ENCODE measurements at places on chromosomes 13 and 19.

GRCh38 chr19:36973844-36974195 is 57.7 kb downstream of the ZNF568 start:
- peaks cover 6% of the 10 kb centered on the region for H3K4me1 ChIP-seq
- H3K4me3 ChIP-seq, result peak overlapping the region; percentile 54
- H3K36me3 ChIP-seq, result no peaks in the 10 kb centered on the region

DNA sequence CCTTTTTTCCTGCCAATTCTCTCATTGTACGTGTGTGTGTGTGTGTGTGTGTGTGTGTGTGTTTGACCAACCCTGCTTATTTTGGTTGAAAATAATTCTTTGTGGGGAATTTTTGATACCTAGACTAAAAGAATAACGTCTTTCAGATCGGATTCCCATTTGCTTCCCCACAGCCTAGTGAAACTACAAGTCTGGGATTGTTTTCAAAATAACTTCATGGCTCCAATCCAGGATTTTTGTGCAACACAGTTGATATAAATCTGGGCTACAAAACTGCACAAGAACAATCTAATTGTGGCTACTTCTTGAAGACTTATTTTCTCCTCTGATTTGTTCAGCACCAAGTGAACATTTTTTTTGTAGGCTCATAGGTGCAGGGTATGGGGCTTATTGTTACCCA is 332.8 kb upstream of the MIR17HG start:
- no peak overlapping the region for H3K27ac ChIP-seq
- H3K4me3 ChIP-seq, result no peak overlapping the region
- DNase-seq, result no peak
- no peaks in the 10 kb centered on the region for H3K36me3 ChIP-seq
- no peaks in the 10 kb centered on the region for H3K27me3 ChIP-seq

DNA sequence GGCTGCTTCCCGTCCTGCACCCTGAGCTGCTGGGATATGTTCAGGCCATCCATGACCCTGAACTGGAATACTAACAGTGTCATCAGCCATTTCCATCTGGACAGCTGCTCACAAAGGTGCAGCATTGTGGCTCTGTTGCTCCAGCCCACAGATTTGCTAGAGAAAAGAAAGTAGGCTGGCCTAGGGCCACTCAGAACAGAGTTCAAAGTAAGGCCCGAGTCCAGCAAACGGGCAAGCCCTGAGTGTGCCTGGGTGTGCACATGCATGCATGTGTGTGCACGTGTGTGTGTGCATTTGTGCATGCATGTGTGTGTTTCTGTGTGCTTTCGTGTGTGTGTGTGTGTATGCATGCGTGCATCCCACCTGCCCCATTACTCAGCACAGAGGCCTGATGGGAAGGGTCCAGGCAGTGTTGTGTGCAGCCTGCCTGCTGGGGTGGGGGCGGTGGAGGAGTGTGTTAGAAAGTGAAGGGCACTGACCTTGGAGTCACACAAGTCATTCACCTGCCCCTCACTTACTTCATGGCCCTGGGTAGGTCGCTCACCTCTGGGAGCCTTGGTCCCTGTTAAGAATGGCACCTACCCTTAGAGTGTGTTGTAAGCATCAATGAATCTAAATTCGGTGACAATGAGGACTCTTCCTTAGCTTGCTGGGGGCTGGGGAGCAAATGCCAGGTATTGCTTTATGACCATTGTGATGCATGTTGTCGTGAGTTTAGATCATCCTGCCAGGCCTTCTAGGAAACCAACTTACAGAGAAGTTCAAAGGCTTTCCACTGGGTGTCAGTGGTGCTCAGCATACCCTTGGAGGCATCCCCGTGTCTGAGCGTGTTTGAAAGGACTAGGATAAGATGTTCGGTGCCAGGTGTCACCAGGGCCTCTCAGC is 53.2 kb downstream of the GPR12 start:
- H3K27me3 ChIP-seq, result no peaks in the 10 kb centered on the region
- no peak for DNase-seq
- no peaks in the 10 kb centered on the region for H3K4me1 ChIP-seq
- no peaks in the 10 kb centered on the region for H3K36me3 ChIP-seq
- no peak overlapping the region for H3K4me3 ChIP-seq

GRCh38 chr19:6100284-6100915 is 9.9 kb downstream of the RFX2 start:
- H3K4me3 ChIP-seq, result no peak overlapping the region
- DNase-seq, result no peak
- H3K27ac ChIP-seq, result peak overlapping the region; percentile 52

GRCh38 chr19:51448411-51449016 is 9.7 kb downstream of the SIGLEC8 start:
- H3K27me3 ChIP-seq, result no peaks in the 10 kb centered on the region
- no peak overlapping the region for H3K4me3 ChIP-seq
- H3K27ac ChIP-seq, result no peak overlapping the region
- no peaks in the 10 kb centered on the region for H3K36me3 ChIP-seq
- H3K4me1 ChIP-seq, result no peaks in the 10 kb centered on the region

DNA sequence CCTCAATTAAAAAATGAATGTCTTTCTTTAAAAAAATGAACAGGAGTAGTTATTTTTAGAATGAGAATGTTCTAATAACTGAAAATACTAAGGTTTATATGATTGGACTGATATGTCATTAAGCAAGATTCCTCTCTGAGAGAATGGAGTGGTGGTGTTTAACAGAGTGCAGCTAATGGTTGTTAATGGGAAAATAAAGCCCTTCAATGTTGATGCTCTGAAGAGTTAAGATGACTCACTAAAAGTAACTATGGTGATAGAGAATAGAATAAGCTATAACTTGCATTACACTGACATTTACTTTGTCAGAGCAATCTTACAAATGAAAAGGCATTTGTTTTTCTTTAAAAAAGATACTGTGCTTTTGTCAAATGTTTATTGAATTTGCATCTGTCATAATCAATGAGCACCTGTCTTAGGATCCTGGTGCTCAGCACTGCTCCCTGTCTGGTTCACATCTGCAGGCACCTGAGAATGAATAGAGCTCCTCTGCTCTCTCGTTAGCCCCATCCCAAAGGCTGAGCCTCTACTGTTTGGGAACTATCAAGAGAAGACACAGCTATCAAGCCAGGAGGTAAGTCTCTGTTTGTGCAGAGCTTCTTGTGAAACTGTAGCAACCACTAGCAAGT is 15.1 kb downstream of the PABPC3 start:
- no peaks in the 10 kb centered on the region for H3K4me1 ChIP-seq
- H3K27ac ChIP-seq, result no peak overlapping the region
- no peaks in the 10 kb centered on the region for H3K36me3 ChIP-seq
- DNase-seq, result no peak
- no peaks in the 10 kb centered on the region for H3K27me3 ChIP-seq

DNA sequence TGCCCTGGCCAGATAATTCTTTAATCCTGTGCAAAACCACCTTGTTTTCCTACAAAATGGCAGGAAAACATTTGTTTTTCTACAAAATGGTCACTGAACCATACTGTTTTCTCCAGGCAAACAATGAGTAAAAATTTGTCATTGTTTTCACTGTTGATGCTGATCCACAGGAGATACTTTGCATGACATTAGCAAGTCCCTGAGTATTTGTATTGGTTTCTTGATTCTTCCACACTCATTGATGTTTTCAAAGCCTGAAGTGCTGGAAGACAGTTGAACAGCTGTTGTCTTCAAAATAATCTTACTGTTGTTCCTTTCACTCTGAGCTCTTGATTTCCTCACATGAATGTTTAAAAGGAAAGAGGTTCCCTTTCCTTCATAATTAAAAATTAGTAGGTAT is 123.1 kb upstream of the HTR2A start:
- H3K4me1 ChIP-seq, result no peaks in the 10 kb centered on the region
- no peaks in the 10 kb centered on the region for H3K27me3 ChIP-seq
- H3K36me3 ChIP-seq, result no peaks in the 10 kb centered on the region
- no peak for DNase-seq
- H3K27ac ChIP-seq, result no peak overlapping the region

GRCh38 chr13:46587807-46588418 is 34.9 kb downstream of the LRCH1 start:
- DNase-seq, result no peak
- H3K4me3 ChIP-seq, result no peak overlapping the region
- H3K27ac ChIP-seq, result no peak overlapping the region

- H3K4me3 ChIP-seq, result no peak overlapping the region
- no peak overlapping the region for H3K27ac ChIP-seq
- DNase-seq, result no peak
These were observed 35.5 kb downstream of the SERTM1 start for GRCh38 chr13:36709136-36709890.

DNA sequence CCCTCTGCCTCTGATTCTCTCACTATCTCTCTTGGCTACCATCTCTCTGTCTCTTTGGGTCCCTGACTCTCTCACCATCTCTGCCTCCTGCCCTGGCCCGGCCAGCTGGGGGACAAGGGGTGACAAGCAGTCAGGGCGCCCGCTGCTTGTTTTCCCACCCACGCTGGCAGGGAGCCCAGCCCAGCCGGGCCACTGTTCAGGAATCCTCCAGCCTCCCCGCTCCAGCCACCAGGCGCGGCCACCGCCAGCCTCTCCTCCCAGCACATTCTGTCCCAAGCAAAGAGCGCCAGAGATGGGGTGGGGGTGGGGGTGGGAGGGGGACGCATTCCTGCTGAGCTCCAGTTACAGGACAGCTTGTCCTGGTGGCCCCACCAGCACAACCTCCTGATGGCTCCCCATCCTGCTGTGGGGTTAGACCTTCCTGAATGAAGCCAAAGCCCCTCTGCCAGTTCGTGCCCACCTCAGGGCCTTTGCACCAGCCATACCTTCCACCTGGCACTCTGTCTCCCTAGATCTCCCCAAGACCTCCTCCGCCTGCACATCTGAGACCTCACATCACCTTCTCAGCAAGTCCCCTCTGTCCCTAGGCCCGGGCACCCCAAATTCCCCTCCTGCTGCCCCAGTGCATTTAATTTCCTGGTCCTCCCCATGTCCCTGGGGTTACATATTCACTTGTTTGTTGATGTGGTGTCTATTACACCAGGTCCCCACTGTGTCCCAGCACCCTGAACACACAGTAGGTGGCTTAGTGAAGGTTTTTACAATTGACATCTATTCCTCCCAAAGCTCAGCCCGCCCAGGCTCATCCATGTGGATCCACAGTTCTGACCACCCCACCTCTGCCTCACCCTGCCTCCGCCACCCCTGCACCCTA is 12.5 kb downstream of the ARRDC2 start:
- H3K4me1 ChIP-seq, result peaks cover 17% of the 10 kb centered on the region
- no peaks in the 10 kb centered on the region for H3K36me3 ChIP-seq
- peak; percentile 69 for DNase-seq
- no peaks in the 10 kb centered on the region for H3K27me3 ChIP-seq

- H3K36me3 ChIP-seq, result no peaks in the 10 kb centered on the region
- DNase-seq, result no peak
These were observed 754.3 kb upstream of the ARGLU1 start for GRCh38 chr13:107322228-107322627.

- H3K4me3 ChIP-seq, result no peak overlapping the region
- H3K36me3 ChIP-seq, result peaks cover 6% of the 10 kb centered on the region
- no peaks in the 10 kb centered on the region for H3K27me3 ChIP-seq
- peaks cover 2% of the 10 kb centered on the region for H3K4me1 ChIP-seq
- DNase-seq, result peak; percentile 90
- H3K27ac ChIP-seq, result peak overlapping the region; percentile 61
These were observed 6.3 kb downstream of the PLIN3 start for GRCh38 chr19:4861147-4861546.

DNA sequence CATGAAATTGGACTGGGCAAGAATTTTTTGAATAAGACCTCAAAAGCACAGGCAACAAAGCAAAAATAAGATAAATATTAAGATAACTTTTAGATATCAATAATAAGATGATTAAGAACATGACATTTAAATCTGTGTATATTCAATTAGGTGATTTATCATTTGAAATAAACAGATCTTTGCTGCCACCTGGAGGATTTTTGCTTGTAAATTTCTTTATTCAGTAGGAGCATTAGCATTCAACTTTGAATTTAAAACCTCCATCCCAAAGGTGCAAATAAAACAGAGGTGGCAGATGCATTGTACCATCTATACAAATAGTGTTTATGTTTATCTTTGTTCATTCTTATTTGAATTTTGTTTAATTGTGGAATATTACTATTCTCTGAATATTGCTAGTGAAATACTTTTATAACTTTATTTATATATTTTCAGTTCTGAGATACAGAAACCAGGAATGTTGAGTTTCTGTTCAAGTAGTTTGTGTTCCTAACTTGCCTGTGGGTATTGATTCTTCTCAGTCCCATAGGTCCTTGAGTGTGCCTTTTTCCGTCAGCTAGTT is 20.9 kb downstream of the COG6 start:
- no peaks in the 10 kb centered on the region for H3K27me3 ChIP-seq
- peaks cover 5% of the 10 kb centered on the region for H3K36me3 ChIP-seq
- no peak overlapping the region for H3K27ac ChIP-seq
- H3K4me1 ChIP-seq, result no peaks in the 10 kb centered on the region

DNA sequence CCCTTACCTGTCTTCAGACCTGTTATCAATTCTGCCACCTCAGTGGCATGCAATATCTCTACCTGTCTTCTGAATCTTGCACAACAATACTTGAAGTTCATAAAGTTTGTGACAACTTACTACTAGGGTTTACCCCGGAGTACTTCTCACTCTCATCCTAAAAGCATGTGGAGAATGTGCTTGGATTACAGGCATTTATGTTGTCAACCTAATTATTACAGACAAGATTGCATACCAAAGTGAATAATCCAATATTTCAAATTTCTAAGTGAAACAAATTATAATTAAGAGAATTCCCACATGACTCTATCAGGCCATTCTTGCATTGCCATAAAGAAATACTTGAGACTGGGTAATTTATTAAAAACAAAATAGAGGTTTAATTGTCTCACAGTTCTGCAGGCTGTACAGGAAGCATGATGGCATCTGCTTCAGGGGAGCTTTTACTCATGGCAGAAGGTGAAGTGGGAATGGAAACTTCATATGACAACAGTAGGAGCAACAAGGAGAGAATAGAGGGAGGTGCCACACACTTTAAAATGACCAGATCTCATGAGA is 661.0 kb upstream of the SPRY2 start:
- H3K4me1 ChIP-seq, result no peaks in the 10 kb centered on the region
- no peak for DNase-seq
- H3K27me3 ChIP-seq, result no peaks in the 10 kb centered on the region
- H3K36me3 ChIP-seq, result no peaks in the 10 kb centered on the region
- H3K27ac ChIP-seq, result no peak overlapping the region

DNA sequence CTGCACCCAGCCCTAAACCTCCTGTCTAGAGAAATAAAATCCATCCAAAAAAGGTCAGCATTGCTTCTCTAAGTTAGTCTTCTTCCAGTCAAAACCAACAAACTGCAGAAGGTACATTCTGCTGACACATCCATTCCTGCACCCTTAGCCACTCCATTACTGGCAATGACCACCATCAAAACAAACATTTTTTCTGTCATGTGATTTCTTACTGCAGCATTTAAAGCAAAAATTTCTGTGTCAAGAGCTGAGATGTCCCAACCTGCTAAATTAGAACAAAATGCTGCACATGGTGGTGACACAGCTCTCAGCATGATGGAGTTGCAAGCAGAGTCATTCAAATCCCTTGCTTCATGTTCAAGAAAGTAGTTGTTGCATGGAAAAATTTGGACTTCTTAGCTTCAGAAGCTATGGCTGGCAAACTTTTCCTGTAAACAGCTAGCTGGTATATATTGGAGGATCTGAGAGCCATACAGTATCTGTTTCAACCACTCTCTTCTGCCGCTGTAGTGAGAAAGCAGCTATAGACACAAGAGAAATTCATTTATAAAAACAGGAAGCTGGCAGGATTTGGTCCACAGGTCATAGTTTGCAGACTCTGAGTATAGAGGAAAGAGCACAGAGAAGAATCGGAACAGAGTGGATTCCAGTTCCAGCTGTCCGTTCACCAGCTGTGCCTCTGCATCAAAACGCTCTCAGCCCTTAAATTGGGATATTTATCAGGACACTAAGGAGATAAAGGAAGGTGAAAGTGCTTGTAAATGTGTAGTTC is 17.4 kb downstream of the RUBCNL start:
- no peaks in the 10 kb centered on the region for H3K27me3 ChIP-seq
- H3K4me1 ChIP-seq, result no peaks in the 10 kb centered on the region
- H3K36me3 ChIP-seq, result no peaks in the 10 kb centered on the region

Measured in colonic mucosa (tissue), 4 donors.